ENCODE measurements at places on chromosomes 5 and 9.

- no peak for DNase-seq
Measured at GRCh38 chr9:34454571-34455065, 3.8 kb downstream of the FAM219A start.

GRCh38 chr9:134707031-134707680 lies 65.6 kb downstream of the COL5A1 start:
- DNase-seq, result no peak

DNA sequence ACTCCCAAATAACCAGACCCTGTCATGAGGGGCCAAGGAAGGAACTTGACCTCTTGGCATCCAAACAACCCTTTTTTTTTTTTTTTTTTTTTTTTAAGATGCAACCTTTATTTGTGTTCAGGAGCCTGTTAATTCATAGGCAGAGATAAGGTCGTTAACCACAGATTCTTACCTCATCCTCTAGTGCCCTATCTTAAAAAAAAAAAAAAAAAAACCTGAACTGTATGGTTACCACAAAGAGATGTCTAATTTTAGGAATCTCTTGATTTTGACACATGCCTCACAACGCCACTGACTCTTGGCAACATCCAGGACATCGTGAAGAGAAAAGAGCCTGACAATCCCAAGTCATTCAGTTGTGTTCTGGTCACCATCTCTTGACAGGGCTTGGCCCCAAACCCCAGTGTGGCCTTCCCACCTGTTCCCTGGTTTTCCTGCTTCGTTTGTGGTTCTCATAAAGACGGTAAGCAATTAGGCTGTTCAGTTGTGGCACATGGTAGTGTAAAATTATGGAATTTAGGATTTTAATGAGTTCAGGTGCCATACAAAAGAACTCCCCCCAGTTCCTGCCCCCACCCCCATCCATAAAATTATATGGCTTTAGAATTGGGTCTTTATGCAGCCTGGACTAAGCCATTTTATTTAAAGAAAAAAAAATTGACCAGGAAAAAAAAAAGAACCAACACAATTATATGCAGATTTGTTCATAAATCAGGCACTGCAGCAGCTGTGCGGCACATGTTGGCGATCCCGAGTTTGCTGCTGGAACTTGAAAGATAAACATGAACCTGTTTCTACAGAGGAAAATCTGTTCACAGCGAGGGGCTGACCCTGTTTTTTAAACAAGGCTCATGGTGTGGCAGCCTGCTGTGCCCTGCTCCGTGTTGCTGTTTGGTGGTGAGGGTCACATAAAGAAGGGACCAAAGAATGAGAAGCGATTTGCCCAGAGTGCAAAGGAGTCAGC lies 267.8 kb upstream of the CLINT1 start:
- DNase-seq, result no peak

DNA sequence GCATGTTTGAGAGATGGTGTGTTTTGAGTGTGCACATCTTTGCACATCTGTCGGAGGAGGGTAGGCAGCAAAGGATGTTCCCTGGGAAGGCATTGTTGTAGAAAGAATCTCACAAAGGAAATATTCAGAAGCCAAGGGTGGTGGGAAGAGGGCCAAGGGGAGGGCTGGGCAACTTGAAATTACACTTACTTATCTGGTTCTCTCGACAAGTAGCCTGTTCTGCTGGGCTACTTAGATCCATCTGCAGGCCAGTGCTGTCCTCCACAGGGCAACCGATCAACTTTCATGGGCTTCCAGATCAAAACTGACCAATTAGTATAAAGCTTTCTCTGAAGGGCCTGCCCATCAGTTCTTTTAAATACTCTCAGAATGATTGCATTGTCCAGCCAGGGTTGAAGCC lies 495.2 kb downstream of the GADD45G start:
- DNase-seq, result no peak

GRCh38 chr9:134319306-134320125 lies 6.7 kb upstream of the RXRA start:
- DNase-seq, result no peak

DNA sequence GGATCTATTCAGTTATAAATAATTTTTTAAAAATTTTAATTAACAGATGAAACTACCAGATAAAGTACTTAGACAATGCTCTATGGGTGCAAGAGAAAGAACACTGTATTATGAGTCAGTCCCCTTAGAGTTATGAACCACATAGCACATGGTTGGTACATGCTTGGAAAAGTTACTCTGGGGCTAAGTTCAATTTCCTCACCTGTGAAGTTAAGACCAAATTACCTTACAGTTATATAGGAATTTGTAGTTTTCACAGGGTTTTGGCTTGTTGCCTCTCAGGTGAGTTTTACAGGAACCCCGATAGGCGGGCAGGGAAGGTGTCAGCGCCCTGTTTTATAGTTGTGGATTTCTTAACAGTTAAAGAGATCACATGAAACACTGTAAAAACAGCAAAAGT lies 1.2 kb downstream of the PANK3 start:
- DNase-seq, result no peak

GRCh38 chr5:141597394-141597793 lies 21.4 kb downstream of the DIAPH1 start:
- no peak for DNase-seq

DNA sequence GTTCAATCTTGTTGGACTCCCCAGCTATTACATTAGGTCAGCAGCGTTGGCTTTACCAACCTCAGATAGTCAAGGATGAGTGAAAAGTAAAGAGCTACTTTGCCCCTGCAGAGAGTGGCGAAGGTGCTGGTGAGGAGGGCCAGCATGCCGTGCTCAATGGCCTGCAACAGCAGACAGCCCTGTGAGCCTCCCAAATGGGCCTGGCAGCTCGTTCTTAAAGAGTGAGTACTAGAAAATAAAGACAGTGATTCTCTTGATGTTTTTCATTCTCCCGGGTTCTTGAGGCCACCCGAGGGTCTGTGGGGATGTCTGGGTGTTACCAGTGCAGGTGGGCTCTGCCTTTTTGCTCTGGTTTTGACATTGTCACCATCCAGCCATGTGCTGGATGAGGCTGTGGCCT lies 16.2 kb downstream of the GADD45G start:
- no peak for DNase-seq

DNA sequence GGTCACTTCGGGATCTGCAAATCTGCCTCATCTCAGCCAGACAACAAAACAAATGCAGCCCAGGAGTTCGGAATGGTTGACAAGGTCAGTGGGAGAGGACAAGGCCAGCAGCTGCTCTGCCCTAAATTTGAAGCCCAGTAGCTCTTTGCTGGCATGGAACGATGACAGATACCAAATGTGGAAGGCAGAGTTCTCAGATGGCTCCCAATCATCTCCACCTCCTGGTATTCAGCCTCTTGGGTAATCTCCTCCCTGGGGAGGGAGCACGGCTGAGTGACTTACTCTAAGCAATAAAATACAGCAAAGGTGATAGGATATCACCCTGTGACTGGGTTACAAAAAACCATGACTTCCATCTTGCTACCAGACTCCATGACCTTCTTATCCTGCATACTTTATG lies 172.8 kb downstream of the ENTREP1 start:
- no peak for DNase-seq

GRCh38 chr5:646396-647201 lies 34.5 kb downstream of the CEP72 start:
- DNase-seq, result no peak

DNA sequence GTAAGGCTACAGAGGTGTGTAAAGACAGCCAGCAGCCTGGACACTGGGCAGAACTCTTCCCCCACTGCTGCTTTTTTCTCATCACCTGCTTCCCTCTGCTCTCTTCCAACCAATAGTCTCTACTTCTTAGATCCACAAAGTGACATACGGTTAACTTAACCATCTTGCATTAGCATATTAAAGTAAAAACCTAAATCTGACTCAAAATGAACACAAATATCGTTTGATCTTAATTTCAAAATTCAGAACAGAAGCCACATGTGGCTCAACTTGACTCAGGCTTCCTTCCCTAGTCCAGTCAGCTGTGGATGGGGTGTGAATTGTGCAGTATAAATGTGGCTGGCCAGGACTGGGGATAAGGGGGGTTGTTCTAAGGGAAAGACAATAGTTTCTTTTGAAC lies 114.3 kb downstream of the STARD4 start:
- no peak for DNase-seq

DNA sequence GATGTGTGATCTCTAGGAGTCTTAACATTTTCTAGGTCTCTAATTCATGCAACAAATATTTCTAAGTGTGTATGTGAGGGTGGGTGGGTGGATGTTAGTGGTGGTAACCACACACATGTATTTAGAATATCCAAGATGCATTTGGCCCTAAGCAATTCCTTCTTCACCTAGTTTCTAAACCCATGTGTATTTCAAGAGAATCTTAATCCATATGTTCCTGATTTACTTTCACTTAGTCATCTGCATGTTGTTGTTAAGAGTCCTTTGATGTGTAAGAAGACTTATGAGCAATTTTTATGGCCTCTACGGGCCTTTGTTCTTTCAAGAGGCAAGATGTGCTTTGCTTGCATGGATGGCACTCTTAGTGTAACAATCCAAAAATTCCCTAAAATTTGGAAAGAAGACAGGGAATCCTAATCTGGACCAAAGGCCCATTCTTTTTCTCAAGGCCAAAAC lies 282.6 kb downstream of the SPATA31D1 start:
- no peak for DNase-seq

DNA sequence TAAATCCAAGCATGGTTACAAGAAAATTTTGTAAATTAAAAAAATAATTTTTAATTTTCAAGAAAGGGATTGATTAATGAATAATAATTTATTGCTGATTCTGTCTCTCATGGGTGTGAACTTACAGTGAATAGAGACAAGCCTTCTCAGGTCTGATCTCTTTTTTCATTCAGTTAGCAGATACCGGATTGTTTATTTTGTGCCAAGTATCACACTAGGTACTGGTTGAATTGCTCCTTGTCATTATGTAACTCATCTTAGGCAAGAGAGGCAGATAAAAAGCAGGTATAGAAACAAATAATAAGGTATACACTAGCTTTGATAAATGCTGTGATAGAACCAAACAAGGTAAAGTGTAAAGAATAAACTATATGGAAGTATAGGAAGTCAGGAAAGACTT lies 283.3 kb downstream of the PJA2 start:
- DNase-seq, result no peak

GRCh38 chr5:73792687-73793320 lies 166.8 kb downstream of the ARHGEF28 start:
- DNase-seq, result peak; percentile 42

- no peak for DNase-seq
Measured at GRCh38 chr9:87855061-87855460, 27.6 kb upstream of the SPATA31E1 start.

GRCh38 chr5:149344151-149344550 lies 1.1 kb upstream of the GRPEL2 start:
- no peak for DNase-seq

DNA sequence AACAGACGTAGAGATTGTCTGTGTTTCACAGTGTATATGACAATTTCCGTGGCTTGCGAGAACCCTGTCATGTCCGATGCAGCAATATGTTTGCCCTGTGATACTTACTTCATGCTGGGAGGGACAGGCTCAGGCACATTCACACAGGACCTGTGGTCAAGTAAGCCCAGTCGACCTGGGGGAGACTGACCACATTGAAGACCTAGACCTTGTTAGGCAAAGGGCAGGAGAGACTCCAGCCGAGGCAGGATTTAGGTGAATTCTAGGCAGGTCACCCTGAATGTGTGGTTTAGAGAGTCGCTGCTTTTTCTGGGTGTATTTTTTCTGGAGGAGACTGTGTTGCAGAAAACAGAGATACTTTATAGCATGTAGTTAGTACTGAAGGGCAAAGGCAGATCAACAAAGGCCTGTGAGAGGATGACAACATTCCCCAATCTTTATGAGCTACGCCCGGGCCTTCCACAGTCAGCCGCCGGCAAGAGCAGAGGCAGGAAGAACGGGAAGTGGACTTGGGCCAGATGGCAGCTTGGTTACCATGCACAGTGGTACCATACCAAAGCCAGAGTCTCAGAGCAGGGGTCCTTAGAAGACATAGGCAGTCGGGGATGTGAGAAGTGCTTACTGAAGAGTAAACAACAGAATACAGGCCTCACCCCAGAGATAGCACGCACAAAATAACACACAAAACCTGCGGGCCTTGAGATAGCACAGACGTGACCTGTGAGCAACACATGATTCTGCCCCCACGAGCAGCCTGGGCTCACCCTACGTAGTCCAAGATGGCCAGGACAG lies 220.7 kb downstream of the CACNA1B start:
- DNase-seq, result no peak

- DNase-seq, result no peak
Measured at GRCh38 chr5:132500244-132500930, 9.8 kb upstream of the IRF1 start.

DNA sequence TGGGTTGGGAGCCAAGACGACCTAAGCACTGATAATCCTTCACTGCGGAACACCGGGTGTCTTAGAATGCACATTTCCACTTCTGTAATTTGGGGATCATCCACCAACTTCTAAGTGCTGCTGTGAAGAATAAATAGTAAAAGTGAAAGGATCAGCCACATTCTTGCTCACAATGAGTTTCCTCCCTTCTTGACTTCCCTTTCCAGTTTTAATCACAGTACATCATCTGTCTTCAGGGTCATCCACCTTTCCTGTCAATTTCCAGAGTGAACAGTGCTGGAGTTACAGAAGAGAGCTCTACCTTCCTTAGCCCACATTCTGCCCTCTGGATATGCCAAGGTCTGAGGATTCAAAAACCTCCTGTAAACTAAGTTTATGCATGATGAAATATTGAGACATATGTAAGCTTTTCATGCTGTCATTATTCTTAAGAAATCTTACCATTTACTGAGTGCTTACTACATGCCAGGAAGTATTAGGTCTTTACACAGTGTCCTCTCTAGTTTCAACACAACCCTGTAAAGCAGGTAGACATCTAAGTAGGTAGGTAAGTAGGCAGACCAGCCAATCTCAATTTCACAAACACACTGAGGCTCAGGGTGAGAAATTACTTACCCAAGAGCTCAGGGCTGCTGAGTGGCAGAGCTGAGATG lies 105.2 kb downstream of the CDK5RAP2 start:
- DNase-seq, result no peak

GRCh38 chr5:112930082-112930344 lies 8.0 kb upstream of the REEP5 start:
- DNase-seq, result no peak

GRCh38 chr5:173342813-173343755 lies 14.9 kb upstream of the STC2 start:
- DNase-seq, result no peak

GRCh38 chr5:73867345-73868335 lies 241.6 kb downstream of the ARHGEF28 start:
- DNase-seq, result no peak

- no peak for DNase-seq
Measured at GRCh38 chr5:156647034-156647451, 203.1 kb upstream of the PPP1R2B start.

DNA sequence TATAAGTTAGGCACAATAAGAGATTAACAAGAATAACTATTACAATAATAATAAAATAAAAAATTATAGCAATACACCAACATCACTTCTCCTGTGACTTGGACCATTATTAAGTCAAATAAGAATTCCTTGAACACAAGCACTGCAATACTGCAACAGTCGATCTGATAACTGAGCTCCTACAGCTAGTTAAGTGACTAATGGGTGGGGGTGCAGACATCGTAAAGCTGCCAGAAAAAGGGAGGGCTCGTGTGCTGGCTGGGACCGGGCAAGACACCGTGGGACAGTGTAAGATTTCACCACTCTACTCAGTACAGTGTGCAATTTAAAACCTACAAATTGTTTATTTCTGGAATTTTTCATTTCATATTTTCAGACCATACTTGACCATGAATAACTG lies 78.8 kb downstream of the SNX24 start:
- no peak for DNase-seq

Measured in activated T-cell treated with anti-CD3 and anti-CD28 coated beads for 1 hour (primary cell).